ENCODE measurements at places on chromosomes 3 and 15. TPM values are rescaled to one million over a fixed set of nuclear protein-coding genes. Genes with fewer than 3 reads are reported as not detected.

The C3orf18 gene
- total RNA-seq: 7.5 TPM

The RNF111 gene
- 18.1 TPM for total RNA-seq

The EFHB gene
- 4.4 TPM for total RNA-seq

The LRRIQ4 gene
- total RNA-seq: not detected

The PCOLCE2 gene
- total RNA-seq: 65.1 TPM
